Neural progenitor cell (in vitro differentiated cells): ENCODE measurements at places on chromosomes 5 and 9. TPM values are rescaled to one million over a fixed set of nuclear protein-coding genes. Genes with fewer than 3 reads are reported as not detected.

DNA sequence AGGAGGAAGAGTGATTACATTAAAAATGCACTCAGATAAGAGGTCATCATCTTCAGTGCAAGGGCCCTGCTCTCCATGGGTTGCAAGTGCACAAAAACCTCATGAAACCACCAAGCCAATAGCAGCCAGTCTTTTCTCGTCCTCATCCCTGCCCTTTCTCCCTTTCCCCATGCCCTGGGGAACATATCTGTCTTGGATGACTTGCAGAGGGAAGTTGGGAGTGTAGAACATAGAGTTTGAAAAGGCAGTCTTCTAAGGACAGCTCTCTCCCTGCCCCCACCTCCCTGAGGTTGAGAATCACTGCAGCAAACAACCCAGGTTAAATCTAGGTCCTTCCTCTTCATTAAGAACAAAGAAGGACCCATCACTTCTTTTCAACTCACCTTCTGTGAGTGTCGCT is 22.0 kb downstream of the DDX31 start:
- DNase-seq = no peak
- no peaks in the 10 kb centered on the region for H3K36me3 ChIP-seq
- no peaks in the 10 kb centered on the region for H3K27me3 ChIP-seq
- H3K4me3 ChIP-seq = no peak overlapping the region
- no peak overlapping the region for H3K27ac ChIP-seq

PHF24 gene
- total RNA-seq = 0.71 and 1.8 TPM in 2 replicates

DNA sequence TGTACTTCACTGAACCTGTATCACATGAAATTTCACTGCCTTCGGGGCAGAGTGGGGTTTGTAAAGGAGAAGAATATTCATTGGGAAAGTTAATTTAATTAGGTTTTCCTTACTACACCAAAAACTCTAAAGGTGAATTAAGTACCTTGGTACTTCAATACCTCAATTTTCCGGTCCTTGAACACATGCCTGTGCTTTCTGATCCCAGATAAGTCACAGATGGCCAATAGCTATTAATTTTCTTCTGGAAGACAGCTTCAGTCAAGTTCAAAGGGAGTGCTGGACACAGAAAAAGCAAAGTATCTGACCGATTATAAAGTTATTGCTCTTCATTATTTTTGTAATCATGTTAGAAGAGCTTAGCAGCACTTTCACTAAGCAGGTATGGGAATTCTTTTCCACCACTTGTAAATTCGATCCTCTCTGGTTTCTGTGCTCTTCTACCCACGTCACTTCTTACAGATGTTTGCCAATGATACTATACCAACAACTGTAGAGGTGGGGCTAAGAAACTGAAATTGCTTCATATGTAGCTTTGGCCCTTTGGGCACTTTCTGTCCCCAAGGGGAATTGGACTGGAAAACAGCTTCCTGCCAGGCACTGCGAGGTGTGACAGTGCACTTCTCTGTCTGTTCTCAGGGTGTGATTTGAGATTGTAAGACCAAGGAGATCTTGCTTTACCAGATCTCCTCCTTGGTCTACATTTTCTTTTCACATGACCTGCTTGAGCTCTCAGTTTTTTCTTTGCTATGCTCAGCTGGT is 164.0 kb downstream of the CCDC192 start:
- H3K27ac ChIP-seq = no peak overlapping the region
- H3K4me3 ChIP-seq = no peak overlapping the region
- no peak for DNase-seq
- no peaks in the 10 kb centered on the region for H3K36me3 ChIP-seq
- no peaks in the 10 kb centered on the region for H3K4me1 ChIP-seq
- H3K27me3 ChIP-seq = no peaks in the 10 kb centered on the region

IRGM gene
- 0.06 TPM in 1 of 2 replicates, not detected in the other for total RNA-seq

- peaks cover 44% of the 10 kb centered on the region for H3K4me1 ChIP-seq
- peaks cover 76% of the 10 kb centered on the region for H3K27me3 ChIP-seq
- no peaks in the 10 kb centered on the region for H3K36me3 ChIP-seq
- peak; percentile 42 for DNase-seq
These were observed 14.7 kb upstream of the LHX2 start for GRCh38 chr9:123996731-123997421.

DNA sequence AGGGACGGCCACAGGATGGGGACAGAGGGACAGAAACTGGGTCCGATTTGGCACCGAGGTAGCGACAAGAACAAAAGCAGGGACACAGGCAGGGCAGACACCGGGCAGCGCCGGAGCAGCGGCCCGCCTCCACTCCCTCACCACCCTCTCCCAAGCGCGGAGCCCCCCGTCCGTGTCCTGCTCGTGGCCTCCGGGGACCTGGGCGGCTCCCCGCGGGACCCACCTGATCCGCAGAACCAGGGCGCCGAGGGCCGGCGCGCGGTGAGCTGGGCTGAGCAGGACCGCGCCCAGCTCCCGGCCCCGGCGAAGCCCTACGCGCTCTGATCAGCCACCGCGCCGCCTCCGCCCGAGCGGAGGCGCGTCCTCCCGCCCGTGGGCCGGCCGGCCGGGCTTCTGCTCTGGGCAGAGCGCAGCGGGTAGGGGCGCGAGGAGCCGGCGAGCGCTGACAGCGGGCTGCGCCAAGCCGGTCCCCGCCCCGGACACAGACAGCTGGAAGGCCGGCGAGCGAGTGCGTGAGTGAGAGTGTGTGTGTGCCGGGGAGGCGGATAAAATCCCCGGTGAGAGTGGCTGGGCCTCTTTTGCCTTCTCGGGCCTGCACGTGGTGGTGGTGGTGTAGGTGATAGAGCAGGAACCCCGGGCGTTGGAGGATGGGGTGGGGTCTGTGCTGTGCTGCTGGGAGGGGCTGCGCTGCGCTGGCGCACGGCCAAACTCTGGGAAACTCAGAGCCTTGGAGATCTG is at the start of gene GGTA1:
GGTA1 (minus strand) TSS at position 418 of the 738 bp plus-strand sequence. CDS start 31,922 bp downstream, outside the sequence.
- no peak within 1 kb of the TSS for H3K27ac ChIP-seq
- H3K4me1 ChIP-seq = peaks cover 13% of the 10 kb centered on the region
- no peaks in the 10 kb centered on the region for H3K36me3 ChIP-seq

- peaks cover 4% of the 10 kb centered on the region for H3K27me3 ChIP-seq
- no peak for DNase-seq
- no peaks in the 10 kb centered on the region for H3K4me1 ChIP-seq
- H3K4me3 ChIP-seq = no peak overlapping the region
These were observed 20.0 kb downstream of the MORN5 start for GRCh38 chr9:122179690-122180074.

ENTPD2 gene
- not detected in 2 replicates for total RNA-seq

GRCh38 chr5:41708604-41708940 is 161.7 kb downstream of the OXCT1 start:
- no peak for DNase-seq
- H3K4me1 ChIP-seq = no peaks in the 10 kb centered on the region
- H3K27me3 ChIP-seq = no peaks in the 10 kb centered on the region
- H3K4me3 ChIP-seq = no peak overlapping the region
- H3K27ac ChIP-seq = no peak overlapping the region
- no peaks in the 10 kb centered on the region for H3K36me3 ChIP-seq

GRCh38 chr5:27241564-27242257 is 203.3 kb upstream of the CDH9 start:
- H3K4me3 ChIP-seq = no peak overlapping the region
- H3K27me3 ChIP-seq = no peaks in the 10 kb centered on the region
- H3K36me3 ChIP-seq = no peaks in the 10 kb centered on the region
- no peak for DNase-seq

DNA sequence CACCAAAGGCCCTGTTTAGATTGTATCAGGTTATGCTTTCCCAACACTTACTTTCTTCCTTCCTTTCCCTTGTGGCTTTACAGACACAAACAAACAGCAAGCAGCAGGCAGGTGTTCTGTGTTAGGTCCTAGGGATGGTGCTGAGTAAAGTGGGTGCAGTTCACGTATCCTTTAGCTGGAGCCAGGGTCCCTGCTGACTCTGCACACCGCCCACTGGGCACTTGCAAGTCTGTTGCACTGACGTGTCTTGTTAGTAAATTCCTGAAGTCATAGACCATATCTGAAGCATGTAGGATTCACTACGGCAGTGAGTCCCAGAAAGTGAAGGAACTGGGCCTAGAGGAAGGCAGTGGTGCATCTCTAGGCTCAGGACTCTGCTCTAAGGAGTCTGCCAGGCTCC is 96.5 kb downstream of the DAPK1 start:
- H3K27me3 ChIP-seq = no peaks in the 10 kb centered on the region
- no peak overlapping the region for H3K27ac ChIP-seq
- no peak for DNase-seq
- no peak overlapping the region for H3K4me3 ChIP-seq

DNA sequence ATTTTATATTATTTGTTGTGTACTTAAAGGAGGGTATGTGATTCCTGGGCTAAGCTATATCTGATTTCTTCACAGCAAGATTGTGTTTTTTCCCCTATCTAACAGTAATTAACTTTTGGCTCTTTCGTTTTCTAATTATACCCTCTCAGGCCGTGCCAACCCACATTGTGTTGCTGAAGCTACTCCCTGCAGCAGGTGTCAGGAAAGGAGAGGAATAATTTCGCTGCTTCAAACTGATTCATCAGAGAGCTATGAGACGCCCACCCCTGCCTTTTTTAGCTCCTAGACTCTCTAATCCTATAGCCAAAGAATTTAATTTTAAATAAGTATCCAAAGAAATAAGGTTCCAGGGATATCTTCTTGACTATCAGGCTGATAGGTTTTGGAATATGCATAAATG is 3.8 kb downstream of the CAVIN4 start:
- H3K27ac ChIP-seq = no peak overlapping the region
- H3K27me3 ChIP-seq = no peaks in the 10 kb centered on the region
- H3K4me3 ChIP-seq = no peak overlapping the region
- DNase-seq = no peak
- H3K4me1 ChIP-seq = peaks cover under 1% of the 10 kb centered on the region

GRCh38 chr5:76403766-76404222 is 709 bp downstream of the IQGAP2 start:
- peaks cover 10% of the 10 kb centered on the region for H3K4me1 ChIP-seq
- H3K36me3 ChIP-seq = no peaks in the 10 kb centered on the region
- no peak overlapping the region for H3K27ac ChIP-seq

C5orf22 gene
- total RNA-seq = 37.5 and 60.8 TPM in 2 replicates

TMEM174 gene
- total RNA-seq = not detected in 2 replicates

GRCh38 chr5:59428391-59428790 is 465.1 kb downstream of the PDE4D start:
- no peak for DNase-seq
- H3K27me3 ChIP-seq = no peaks in the 10 kb centered on the region
- no peak overlapping the region for H3K27ac ChIP-seq
- peaks cover 6% of the 10 kb centered on the region for H3K4me1 ChIP-seq
- H3K4me3 ChIP-seq = no peak overlapping the region

- no peaks in the 10 kb centered on the region for H3K4me1 ChIP-seq
- no peaks in the 10 kb centered on the region for H3K36me3 ChIP-seq
- DNase-seq = no peak
- H3K27ac ChIP-seq = no peak overlapping the region
These were observed 60.1 kb downstream of the GTF3C4 start for GRCh38 chr9:132730054-132731033.

DNA sequence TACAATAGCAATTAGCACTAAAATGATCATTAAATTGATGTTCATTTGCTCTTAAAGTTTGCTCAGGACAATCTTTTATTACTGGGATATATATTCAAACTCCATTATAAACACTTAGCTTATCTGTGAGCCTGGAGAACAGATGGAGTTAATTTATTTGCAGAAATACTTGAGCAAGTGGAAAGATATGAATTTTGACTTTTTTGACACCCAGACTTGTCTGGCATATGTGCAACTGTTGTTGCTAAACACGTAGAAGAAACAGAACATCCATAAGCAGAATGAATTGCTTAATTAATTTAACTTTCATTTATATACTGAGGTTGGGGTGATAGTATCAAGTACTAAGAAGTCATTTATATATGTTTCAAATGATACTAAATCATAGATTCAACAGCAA is 820.7 kb upstream of the TYRP1 start:
- no peaks in the 10 kb centered on the region for H3K36me3 ChIP-seq
- no peak overlapping the region for H3K27ac ChIP-seq
- no peaks in the 10 kb centered on the region for H3K4me1 ChIP-seq
- H3K4me3 ChIP-seq = no peak overlapping the region
- DNase-seq = no peak

GRCh38 chr5:72160329-72160728 is 53.1 kb downstream of the MAP1B start:
- no peaks in the 10 kb centered on the region for H3K27me3 ChIP-seq
- H3K4me1 ChIP-seq = peaks cover 14% of the 10 kb centered on the region
- no peaks in the 10 kb centered on the region for H3K36me3 ChIP-seq
- DNase-seq = no peak

TGFBI gene
- 9.5 and 16.4 TPM in 2 replicates for total RNA-seq

DNA sequence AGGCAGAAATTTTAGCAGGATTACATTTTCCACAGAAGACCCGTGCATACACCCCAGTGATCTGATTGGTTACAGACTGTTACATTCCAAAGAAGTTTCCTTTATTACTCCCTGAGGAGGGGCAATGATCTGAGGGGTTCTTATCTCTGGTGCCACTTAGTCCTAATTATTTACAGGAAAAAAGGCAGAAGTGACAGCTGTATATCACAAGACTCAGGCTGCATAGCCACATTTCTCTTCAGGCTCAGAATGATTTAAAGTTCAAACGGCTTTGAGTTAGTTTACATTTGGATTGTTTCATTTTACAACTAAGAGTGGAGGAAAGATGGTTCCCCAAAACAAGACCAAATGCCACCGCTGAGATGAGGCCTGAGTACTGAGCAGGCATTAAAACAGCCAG is 17.3 kb downstream of the NAIF1 start:
- no peaks in the 10 kb centered on the region for H3K4me1 ChIP-seq
- no peaks in the 10 kb centered on the region for H3K36me3 ChIP-seq
- H3K4me3 ChIP-seq = no peak overlapping the region
- no peak overlapping the region for H3K27ac ChIP-seq

GRCh38 chr9:113973226-113973625 is 97.1 kb downstream of the ZNF618 start:
- no peak overlapping the region for H3K27ac ChIP-seq

SCGB3A1 gene
- not detected in 2 replicates for total RNA-seq

DNA sequence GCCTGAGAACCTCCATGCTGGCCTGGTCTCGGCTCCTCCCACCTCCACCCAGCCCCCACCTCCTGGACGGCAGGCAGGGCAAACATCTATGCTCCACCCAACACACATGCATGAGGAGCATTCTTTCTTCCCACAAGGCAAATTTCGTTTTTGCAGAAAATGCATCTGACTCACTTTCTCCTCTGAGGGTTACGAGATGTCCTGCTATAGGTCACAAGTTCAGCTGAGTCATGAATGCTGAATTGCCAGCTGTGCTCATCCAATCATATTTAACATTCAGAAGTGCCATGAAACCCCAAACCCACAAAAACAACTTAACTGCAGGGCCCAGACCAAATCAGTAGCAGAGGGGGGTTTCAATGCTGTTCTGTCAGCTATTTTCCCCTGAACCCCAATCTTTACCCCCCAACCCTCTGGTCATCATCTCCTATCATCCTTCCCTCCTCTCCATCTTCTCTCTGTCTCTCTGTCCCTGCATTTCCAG is 39.0 kb upstream of the OSMR start:
- H3K27me3 ChIP-seq = no peaks in the 10 kb centered on the region
- no peak for DNase-seq
- H3K36me3 ChIP-seq = no peaks in the 10 kb centered on the region

PITX1 gene
- not detected in 2 replicates for total RNA-seq

- no peak overlapping the region for H3K27ac ChIP-seq
- H3K36me3 ChIP-seq = peaks cover 4% of the 10 kb centered on the region
- H3K27me3 ChIP-seq = no peaks in the 10 kb centered on the region
These were observed 12.7 kb upstream of the TDRD7 start for GRCh38 chr9:97398999-97399758.
